ENCODE measurements at places on chromosomes 4 and X.

GRCh38 chr4:4339504-4340085, 47.3 kb upstream of the NSG1 start:
- peak; percentile 25 for DNase-seq

DNA sequence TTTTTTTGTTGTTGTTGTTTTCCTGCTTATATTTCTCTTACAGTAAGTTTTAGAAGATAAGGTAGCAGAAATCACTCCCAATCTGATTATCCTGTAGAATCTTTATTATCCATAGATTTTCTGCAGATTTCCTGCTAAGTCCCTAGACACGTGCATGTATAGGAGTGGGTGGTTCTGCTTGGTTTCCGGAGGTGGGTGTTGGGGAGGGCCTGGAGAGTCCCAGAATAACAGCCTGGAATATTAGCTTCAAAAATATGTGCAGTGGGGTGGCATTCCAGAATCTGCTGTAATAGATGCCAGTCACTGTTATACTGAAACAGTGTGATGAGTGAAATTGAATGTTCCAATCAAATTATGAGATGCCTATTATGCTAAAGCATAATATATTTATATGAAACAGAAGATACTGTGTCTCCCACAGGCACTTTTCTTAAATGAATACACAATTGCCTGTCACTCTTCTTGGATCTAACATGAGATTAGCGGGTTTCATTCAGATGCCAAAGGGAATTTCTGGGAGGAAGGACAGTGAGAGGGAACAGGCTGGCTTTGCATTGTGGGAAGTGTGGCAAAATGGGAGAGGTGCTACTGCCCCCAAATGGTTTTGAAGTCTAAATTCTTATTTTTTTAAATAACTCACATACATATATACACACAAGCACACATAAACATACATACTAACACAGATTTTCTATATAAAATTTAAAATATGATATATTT, 37.6 kb downstream of the C4orf50 start:
- DNase-seq, result no peak

DNA sequence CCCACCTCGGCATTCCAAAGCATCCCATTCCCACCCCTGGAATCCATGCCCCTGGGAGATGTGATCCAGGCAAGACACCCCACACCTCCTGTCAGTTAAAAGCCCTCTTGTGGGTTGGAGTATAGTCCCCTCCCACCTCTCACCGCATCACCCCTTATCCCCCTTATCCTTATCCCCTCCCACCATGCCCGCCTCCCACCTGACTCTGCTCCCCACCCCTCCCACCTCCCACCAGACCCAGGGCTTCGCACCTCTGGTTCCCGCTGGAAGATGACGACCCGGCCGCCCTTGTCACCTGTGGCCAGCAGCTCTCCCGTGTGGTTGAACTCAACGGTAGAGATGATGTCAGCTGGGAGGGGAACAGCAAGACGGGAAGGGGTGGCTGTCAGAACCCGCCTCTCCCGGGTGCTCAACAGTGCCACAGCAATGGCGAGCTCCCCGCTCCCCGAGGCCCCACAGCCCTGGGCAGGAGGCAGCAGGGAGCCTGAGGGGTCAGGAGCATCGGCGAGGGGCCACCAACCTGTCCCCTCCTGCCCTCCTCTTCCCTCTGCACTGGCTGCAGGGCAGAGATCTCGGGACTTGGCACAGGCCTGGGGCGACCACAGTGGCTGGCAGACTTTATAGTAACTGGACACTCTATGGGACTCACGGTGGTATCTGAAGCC, 91.5 kb downstream of the PPP2R2C start:
- no peak for DNase-seq

DNA sequence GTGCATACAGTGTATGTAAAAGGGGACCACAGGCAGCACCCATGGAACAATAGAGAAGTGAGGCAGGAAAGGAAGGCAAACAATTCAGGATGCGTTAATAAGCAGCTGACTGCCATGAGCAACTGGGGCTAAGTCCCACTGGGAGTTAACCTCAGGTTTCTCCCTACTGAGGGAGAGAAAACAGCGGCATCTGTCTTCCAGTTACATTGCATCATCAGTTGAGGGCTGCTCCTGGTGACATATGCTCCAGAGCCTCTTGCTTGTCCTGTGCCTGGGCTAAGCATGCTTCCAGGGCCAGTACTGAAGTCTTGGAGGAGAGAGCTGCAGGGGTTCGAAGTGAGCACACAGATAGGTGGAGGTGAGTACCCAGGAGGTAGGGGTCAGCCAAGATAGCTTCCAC, 24.3 kb downstream of the RAI2 start:
- DNase-seq, result no peak

DNA sequence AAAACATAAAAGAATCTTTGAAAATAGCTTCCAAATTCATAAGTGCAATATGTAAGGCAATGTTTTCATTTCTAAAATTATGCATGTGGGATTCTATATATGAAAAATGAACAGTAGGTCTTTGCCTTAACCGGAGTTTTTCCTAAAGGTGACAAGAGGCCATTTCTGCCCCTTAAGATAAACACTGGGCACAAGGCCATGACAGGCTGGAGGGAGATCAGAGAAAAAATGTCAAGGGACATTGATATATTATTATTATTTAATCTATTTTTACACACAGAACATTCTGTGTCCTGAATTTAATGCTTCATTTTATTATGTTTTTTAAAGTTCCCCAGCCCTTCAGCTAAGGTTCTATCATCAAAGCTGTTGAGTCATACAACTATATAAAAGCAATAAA, 118.8 kb downstream of the CHM start:
- DNase-seq, result no peak
